CD4-positive, alpha-beta T cell treated with Interleukin-2 at 100 ng/mL for 4 hours (primary cell): ENCODE measurements at places on chromosomes 4 and X.

- no peak for DNase-seq
These were observed 23.3 kb downstream of the MTHFD2L start for GRCh38 chr4:74181219-74181618.

DNA sequence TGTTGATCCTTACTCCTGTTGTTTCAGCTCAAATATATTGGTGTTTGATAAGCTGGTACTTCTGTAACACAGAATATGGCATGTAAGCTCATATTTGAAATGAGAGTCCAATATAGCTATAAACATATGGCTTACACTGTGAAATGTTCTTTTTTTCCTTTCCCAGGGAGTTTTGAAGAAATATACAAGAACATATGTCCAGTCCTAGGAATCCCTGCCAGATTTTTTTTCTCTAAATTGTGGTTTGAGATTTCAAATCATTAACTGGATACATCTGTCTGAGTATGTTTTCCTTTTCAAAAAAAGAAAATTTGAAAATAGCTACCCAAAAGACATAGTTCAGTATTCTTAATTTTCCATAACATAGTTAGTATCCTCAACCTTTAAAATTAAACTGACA is 60.2 kb downstream of the HMGB2 start:
- DNase-seq = no peak

- DNase-seq = no peak
These were observed 13.4 kb upstream of the STK32B start for GRCh38 chr4:5037553-5038551.

GRCh38 chr4:123291329-123291728 is 105.3 kb upstream of the SPRY1 start:
- DNase-seq = no peak

DNA sequence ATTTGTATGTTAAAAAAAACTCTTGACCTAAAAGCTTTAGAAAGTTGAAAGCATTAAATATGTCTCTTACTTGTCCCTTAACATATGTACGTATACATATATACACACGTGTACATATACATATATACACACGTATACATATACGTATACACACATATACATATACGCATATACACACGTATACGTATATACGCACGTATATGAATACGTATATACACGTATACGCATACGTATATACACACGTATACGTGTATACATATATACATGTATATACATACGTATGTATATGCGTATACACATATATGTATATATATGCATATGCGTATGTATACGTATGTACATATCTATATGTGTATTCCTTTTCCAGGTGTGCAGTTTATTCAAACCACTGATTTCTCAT is 3.8 kb downstream of the KDM6A start:
- DNase-seq = no peak

DNA sequence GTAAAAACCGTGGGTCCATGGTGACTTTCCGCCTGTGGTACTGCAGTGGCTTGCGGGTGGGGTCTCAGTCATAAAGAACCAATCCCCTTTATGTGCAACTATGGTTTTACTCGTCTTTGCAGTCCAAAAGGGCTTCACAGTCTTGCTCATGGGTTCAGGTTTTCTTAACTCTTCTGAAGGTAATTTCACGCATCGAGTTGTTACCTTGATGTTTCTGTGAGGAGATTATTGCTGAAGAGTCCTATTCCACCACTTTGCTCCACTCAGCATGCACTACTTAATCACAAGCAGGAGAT is 41.5 kb downstream of the F8 start:
- no peak for DNase-seq

DNA sequence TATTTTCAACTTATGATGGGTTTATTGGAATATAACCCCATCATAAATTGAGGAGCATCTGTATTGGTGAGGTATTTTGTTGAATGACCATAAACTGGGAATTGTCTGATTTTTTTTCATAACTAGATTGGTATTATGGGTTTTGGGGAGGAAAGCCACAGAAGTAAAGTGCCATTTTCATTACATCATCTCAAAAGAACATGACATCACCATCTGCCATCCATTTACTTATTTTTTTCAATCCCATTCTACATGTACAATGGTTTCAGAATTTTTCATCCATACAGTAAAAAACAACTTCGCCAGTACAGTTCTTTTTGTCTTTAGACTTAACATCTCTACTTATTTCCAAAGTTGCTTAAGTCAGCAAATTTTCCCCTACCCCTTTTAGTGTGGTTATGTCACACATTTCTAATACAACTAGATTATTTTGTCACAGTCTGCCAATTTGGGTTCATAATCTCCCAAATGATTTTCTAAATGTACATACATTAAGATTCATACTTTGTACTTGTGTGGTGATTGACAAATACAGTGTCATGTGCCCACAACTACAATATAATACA is 459.4 kb downstream of the IDS start:
- no peak for DNase-seq

DNA sequence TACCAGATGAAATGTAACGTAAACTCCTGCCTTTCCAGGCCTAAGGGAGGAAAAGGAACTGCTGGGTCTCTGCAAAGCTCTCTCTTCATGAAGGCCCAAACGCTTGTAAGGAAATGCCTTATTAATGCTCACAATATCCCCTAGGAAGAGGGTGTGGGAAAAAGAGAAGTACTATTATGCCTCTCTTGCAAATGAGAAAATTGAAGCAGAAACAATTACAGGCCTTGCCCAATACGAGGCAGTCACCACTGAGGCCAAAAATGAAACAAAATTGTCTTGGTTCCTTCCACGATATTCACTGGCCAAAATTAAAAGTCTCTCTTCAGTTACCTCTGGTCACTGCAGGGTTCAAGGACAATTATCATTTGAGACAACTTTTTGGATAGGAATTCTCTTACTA is 3.2 kb downstream of the SCARB2 start:
- no peak for DNase-seq

GRCh38 chr4:13903901-13904300 is 276.4 kb upstream of the BOD1L1 start:
- no peak for DNase-seq

DNA sequence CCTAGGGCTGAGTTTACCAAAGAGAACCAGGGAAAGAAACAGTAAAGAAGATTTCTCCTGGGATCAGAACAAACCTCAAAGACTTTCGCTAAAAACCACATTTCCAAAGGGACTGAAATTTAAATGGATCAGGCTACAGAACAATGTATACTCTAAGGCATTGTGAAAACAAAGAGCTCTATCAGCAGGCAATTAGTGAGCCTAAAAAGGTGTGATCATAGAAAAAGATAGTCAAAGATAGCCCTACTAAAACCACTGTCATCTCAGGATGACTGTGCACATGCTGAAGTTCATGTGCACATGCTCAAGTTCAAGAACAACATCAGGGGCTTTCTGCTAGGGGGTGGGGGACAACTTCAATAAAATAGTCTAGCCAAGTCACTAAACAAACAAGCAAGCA is 12.9 kb upstream of the SMIM10L2A start:
- DNase-seq = no peak

DNA sequence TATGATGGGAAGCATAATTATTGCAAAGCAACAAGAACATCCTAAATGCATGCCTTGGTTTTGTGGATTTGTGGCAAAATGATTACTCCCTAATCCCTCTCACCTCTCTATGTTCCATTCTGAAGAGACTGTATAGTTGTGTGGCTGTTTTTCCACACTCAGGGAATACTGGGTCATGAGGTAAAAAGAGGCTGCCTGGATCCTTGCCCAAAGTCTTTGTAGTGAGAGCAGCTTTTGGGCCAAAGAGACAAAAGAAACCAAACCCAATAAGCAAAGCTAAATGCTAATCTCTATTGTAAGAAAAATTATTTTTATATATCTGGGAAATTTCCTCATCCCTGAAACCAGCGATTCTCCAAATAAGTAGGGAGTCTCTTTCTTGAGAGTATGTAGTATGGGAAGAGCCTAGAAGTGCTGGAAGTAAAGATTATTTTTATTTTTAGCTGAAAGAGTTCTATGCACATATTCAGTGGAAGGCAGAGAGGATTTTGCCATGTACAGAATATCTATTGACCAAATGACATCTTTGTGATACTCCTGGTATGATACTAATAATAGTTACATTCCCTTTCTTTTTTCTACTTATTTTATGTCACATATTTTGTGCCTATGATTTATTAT is 24.9 kb upstream of the SULT1B1 start:
- no peak for DNase-seq

- peak; percentile 39 for DNase-seq
These were observed 145.7 kb downstream of the VSIG4 start for GRCh38 chrX:65894133-65894532.
